ENCODE measurements at places on chromosomes 12 and 14.

GRCh38 chr12:58711974-58712373 lies 208.3 kb downstream of the LRIG3 start:
- no peak for DNase-seq

- DNase-seq, result no peak
Observed at GRCh38 chr12:47223031-47223847, 143.5 kb upstream of the AMIGO2 start.

GRCh38 chr14:37597914-37598746 lies 2.7 kb downstream of the TTC6 start:
- peak; percentile 25 for DNase-seq

- DNase-seq, result peak; percentile 31
Observed at GRCh38 chr14:100524933-100525243, 62.3 kb downstream of the BEGAIN start.

DNA sequence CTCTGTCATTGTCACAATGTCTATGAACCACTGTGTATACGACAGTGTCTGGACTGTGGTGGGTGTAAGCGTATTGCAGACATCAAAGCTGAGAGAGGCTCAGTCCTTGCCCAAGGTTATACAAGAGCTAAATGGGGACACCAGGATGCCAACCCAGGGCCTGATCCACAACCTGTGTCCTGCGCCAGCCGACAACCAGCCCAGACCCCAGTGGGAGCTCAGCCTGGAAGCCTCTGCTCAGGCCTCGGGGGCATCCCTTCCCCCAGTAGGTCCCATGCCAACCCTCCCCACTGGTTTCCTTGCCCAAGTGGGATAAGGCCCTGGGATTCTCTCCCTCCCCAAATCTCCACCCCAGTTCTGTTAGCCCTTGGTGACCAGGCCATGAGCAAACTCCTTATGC lies 54.3 kb downstream of the LTBP2 start:
- no peak for DNase-seq

DNA sequence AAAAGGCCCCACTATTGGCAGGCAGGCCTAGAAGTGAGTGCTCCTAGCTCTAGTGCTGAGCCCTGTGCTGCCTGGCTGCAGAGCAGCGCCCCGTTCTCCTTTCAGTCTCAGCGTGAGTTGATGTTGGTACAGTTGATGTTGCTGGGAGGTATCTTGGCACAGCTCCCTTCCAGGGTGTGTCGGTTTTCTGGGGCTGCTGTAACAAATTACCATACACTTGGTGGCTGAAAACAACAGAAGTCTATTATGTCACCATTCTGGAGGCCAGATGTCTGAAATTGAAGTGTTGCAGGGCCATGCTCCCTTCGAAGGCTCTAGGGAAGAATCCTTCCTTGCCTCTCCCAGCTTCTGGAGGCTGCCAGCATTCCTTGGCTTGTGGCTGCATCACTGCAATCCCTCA lies 151.4 kb downstream of the TSPAN9 start:
- no peak for DNase-seq

DNA sequence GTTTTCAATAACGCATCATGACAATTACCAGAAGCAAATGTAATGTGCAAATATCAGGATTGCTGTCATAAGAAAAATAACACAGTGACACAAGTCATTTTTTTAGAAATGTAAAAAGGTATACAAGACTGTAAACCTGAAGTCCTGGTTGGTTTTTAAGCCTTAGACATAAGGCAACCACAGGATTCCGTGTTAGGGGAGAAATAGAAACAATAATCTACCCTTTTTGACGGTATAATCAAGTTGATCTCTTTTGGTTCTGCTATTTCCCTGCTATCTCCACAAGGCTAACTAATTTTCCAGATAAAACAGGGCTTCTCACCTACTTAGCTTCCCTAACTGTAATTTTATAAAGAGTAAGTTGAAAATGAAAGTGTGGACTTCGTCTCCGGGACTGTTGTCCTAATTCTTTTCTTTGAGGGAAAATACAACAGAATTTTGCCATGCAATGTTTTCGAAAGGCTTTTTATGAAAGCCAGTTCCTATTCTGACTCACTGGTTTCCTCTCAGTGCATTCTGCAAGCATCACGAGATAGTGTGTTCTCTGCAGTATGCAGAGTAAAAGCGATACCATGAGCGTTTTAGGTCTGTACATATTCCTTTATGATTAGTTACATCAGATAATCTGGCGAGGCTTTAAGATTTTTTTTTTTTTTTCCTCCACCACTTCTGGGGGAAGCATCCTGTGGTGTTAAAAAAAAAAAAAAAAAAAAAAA lies 10.6 kb downstream of the MYO1H start:
- peak; percentile 38 for DNase-seq

GRCh38 chr14:50533806-50534205 lies 1.4 kb upstream of the MAP4K5 start:
- no peak for DNase-seq

DNA sequence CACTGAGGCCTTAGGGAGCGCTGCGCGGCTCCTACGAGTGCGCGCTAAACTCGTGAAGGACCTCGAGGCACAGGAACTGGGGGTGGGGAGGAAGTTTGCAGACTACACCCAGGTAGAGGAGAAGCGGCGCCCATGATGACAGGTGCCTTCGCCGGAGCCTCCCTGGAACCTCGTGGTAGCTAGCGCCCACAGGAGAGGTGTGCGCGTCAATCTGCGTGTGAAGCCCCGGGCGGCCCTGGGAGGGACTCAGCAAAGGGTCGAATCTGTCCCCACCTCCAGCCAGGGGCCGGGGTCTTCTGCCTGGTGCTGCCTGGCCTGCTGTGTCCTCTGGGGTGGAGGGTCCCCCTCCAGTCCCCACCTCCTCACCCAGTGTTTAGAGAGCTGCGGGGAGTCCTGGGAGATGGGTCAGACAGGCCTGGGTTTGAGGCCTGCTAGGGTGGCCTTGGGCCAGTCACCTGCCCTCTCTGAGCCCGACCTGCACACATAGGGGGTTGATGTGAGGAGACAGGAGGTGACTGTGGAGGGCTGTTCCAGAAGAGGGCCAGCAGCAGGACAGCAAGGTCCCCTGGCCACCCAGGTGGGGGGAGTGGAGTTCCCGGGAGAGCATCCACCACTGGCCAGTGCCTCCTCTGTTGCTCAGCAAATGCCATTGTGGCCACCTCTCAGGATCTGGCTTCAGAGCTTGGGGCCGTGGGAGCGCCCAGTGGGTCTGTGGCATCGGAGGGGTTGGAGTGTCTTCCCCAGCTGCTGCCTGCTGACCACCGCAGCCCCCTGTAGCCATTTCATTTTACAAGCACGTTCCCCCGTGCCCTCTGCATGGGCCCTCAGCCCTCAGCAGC lies 20.2 kb upstream of the KIF26A start:
- no peak for DNase-seq

DNA sequence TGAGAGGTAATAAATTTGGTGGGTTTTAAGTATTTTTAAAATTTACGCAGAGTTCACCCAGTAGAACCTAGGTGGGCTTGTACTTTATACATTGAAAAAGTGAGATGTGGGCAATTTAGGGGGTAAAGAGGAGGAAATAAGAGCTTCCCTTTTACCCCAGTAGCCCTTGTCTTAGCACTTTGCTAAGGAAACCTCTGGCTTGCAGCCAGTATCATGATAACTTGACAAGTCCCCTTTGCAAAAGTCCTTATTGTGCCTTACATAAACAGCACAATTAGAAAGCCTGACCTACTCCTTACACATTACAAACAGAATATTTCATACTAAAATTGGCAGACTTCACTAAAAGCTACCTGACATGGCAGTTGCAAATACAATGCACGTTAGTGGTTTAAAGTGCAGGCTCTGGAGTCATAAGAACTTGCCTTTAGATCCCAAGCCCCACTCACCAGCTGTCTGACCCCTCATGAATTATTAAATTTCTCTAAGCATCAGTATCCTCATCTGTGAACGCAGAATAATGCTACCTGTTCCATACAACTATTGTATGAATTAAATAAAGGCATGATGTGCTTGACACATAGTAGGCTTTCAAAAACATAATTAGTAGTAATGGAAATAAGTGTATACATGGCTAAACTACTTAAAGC lies 53.2 kb upstream of the NELL2 start:
- no peak for DNase-seq

- DNase-seq, result peak; percentile 59
Observed at GRCh38 chr14:51776102-51776894, 84.1 kb upstream of the GNG2 start.

DNA sequence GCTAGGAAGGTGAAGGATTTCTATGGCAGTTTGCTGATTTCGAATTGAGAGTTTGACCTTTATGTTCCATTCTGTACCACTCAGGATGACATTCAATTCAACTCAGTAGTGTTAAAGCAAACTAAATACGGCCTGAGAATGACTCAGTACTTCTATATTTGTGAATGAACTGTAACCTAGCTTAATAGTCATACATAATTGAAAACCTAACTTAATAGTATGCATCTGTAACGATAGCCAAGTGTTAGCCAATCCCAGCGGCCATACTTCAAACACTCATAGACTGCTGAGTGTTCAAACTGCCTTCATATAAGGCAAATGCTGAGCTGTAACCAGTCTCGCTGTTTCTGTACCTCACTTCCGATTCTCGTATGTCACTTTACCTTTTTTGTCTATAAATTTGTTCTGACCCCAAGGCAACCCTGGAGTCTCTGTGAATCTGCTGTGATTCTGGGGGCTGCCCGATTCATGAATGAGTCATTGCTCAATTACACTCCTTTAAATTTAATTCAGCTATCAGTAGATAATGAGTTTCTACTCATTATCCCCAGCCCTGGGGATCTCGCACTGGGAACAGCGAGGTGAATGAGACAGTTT lies 98.5 kb upstream of the SLC24A4 start:
- no peak for DNase-seq

DNA sequence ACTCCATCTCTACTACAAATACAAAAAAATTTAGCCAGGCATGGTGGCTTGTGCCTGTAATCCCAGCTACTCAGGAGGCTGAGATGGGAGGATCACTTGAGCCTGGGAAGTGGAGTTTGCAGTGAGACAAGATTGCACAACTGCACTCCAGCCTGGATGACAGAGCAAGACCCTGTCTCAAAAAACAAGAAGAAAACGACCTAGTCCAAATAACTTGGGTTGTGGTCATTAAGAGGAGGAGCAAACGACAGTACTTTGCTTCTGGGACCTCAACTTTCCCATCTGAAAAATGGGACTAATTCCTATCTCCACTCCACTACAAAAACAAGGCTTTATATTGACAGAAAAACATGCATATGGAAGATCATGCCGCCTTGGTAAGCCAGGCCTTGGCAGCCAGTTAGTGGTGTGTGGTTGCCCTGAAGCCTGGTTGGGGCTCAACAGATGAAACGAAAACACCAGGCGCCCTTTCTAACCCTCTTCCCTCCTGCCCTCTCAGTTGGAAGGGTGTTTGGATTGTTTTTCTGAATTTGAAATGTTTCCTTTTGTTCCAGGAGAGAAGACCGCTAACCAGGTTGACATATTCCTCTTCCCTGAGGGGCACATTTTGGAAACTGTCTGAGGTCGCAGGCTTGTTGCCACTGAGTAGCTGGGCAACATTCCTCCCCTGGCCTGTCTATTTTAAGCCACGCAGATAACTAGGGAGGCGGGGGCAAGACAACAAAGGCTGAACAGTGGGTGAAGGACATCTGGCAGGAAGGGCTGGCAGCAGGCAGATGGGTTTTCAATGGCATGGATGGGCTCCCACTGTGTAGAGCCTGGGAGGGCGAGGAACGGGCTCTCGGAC lies 13.7 kb upstream of the VPS37B start:
- no peak for DNase-seq

GRCh38 chr12:79381248-79382208 lies 309.2 kb downstream of the PAWR start:
- DNase-seq, result no peak

GRCh38 chr12:11482955-11483354 lies 87.6 kb upstream of the PRB2 start:
- DNase-seq, result no peak

DNA sequence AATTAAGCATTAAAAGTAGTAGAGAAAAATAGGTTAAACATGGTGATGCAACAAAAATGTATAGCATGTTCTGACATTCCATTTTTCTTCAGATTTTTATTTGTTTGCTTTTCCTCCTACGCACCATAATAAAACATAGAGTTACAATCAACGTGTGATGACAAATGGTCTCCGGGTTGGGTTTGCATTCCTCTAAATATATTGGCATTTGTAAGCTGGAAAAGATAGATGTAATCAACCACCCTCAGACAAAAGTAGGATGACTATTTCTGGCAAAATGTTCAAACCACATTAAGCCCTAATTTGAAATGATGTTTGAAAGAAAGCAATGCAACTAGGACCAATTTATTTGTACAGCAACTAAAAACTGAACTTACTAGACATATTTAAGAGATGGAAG lies 58.4 kb downstream of the SLC25A21 start:
- no peak for DNase-seq

GRCh38 chr12:6057700-6058099 lies 66.8 kb downstream of the VWF start:
- DNase-seq, result no peak

DNA sequence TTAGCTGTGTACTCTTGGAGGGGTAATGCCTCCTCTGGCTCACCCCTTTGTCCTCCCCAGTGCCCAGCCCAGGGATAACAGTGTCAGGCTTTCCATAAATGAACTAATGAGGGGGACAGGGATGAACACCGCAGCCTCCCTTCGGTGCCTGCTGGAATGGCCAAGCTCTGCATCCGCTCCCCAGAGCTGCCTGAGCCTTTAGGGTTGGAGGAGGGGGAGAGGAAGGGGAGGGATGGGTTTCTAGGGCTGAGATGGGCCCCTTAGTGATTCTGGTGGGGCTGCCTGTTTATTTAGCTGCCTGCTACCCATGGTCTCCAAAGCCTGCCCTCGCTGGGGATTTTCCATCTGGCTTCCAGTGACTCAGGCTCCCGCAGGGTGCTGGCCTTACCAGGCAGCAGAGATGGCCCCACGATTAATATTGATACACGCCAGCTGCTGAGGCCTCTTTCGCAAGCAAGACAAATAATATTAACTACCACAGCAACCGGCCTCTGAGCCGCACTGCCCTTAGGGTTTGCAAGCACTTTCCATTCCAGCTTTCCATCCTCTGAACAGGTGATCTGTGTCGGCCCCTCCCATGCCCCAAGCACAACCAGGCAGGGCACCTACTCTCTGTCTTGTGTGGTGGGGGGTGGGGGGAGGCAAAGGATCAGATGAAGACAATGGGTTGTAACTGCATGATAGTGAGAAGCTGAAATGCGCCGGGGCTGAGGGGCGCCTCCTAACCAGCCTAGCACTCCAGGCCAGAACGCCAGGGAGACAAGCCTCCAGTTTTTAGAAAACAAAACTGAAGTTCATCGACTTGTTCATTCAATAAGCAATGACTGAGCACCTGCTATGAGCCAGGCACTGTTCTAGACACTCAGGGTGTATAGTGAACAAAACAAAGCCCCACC lies 56.7 kb downstream of the C14orf132 start:
- no peak for DNase-seq

GRCh38 chr14:32109676-32110547 lies 32.8 kb downstream of the ARHGAP5 start:
- no peak for DNase-seq

- peak; percentile 29 for DNase-seq
Observed at GRCh38 chr12:15522574-15523187, 200.4 kb downstream of the PTPRO start.

GRCh38 chr14:81298122-81298521 lies 77.4 kb upstream of the GTF2A1 start:
- DNase-seq, result no peak
